Stimulated activated CD4-positive, alpha-beta T cell treated with anti-CD3 and anti-CD28 coated beads, Interleukin-12 subunit alpha, Interleukin-12 subunit beta, amount 100 ng/mL, for 48 hours (primary cell): ENCODE measurements at places on chromosomes 13 and 19.

- DNase-seq, result no peak
Observed at GRCh38 chr19:46892252-46893179, 31.7 kb downstream of the ARHGAP35 start.

DNA sequence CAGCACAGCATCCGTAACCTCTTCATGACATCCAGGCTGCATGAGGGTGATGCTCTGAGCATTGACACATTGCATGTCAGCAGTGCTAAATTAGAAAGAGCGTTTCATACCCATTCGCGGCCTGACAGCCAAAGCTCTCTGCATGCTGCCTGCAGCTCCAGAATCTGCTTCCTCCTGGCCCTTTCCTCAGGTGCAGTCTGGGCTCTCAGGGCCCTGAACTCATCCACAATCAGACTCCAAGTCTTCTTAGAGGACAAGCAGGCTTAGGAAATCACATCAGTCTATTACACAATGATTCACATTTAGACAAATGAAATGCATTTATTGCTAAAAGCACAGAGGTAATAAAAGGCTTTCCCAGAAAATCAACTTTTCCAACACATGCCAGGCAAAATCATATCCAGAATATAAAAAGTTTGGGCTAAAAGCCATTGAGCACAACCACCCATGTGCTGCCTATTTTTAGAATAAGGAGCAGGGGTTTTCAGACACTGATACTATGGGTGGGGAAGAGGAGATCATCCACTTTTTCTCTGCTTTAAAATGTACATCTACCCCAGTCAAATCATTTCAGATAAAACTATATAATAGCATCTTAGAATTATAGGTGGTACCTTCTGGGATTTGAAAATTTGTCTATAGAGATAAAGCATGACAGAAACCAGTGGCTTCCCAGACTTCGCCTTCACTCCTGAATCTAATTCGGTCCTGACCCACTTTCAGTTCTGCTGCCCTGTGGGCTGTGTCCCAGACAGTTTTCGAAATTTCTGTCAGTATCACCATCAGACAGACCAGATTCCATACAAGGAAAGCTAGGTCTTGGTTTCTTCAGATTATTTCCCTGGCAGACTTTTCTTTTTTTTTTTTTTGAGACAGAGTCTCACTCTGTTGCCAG is 109.3 kb downstream of the COL4A2 start:
- no peak for DNase-seq

DNA sequence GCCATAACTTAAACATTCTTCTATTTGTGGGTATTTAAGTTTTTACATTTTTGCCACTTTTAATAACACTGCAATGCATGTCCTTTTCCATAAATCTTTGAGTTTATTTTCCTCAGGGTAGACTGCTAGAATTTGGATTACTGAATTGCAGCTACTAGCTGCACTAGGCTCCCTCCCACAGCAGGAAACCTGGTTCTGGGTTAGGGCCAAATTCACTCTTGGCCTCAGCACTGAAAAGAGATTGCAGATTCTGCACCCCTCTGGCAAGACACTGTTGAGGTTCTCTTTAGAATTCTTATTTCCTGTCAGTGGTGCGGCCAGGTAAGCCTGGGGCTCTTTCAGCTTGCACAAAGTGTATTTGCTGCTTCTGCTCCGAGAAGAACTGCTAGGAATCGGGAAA is 155.7 kb downstream of the ENOX1 start:
- DNase-seq, result no peak

- DNase-seq, result no peak
Observed at GRCh38 chr13:58566176-58566575, 934.6 kb downstream of the PCDH17 start.

DNA sequence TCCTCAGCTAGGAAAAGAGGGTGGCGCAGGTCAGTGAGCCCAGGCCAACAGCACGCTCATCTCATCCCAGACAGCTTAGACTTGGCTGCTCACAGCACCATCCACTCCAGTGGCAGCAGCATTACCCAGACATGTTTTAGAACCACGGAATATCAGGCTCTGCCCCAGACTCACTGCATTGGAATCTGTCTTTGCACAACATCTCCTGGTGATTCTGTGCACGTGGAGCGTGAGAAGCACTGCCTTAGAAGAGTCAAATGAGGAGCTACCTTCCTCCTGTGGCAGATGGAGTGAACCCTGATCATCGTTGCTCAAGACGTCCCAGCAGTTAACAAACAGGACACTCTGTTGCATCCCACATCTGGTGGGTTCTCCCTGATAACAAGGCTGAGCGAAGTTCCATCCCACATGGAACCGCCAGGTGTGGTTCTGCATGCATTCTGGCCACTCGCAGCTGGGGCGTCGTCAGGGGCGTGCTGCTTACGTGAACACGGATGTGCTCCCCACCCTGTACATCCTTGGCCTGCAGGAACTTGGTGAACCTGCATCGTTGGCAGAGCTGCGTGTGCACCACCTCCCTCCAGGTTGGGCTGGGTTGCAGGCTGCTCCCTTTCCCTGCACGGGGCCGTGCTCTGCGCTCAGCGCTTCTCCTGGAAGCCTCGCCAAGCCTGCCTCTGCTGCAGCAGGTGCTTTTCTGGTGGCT is 25.2 kb upstream of the ATP11A start:
- no peak for DNase-seq

DNA sequence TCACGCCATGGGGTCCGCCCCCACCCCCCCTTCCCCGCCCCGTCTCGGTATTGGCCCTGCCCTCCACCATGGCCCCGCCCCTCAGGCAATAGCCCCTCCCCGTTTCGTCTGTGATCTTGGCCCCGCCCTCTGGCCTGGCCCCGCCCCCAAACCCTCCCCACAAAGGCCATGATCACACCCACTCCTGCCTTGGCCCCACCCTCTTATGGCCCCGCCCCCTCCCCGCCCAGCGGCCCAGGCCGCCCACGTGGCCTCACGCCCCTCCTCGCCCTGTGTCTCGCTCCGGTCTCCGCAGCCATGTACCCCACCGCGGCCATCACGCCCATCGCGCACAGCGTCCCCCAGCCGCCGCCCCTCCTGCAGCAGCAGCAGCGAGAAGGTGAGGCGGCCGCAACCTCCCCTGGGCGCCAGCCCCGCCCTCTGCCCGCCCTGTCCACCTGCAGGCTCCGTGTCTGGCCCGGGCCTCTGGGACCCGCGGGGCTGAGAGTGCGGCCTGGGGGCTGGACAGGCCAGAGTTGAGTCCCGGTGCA is 61.3 kb downstream of the CELF5 start:
- DNase-seq, result peak; percentile 57

DNA sequence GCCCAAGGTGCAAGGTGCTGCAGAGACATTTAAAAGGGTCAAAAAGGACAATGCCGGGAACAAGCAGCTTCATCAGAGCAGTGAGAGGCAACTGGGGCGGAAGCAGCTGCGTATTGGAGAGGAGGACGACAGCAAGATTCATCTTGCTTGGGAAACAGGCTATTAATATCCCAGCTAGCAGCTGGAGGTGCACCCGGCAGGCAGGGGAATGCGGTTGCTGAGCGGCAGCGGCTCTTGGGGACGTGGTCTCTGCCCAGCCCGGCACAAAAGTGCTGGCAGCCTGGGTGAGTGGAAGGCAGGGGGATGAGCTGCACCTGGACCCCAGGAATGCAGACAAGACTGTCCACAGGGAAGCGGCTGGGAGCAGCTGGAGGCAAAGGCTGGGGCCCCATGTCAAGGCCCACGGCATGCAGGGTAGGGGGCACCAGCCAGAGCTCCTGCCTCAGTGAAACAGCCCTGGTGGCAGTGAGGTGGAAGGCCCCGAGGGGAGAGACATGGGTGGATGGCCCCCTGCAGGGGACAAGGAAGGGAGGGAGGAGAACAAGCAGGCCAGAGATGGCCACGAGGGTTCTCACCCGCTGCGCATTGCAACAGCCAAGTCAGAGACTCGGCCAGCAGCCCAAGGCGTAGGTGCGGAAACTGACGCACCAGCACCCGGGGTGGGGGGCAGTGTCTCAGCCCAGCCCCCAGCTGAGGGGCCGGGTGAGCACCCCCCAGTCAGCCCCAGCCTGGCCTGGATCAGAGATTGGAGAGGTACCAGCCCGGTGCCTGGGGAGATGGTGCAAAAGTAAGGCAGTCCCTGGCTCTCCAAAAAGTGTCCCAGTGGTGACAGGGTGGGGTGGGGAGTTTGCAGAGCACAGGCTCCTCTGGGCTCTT is 34.4 kb downstream of the PEPD start:
- DNase-seq, result no peak

DNA sequence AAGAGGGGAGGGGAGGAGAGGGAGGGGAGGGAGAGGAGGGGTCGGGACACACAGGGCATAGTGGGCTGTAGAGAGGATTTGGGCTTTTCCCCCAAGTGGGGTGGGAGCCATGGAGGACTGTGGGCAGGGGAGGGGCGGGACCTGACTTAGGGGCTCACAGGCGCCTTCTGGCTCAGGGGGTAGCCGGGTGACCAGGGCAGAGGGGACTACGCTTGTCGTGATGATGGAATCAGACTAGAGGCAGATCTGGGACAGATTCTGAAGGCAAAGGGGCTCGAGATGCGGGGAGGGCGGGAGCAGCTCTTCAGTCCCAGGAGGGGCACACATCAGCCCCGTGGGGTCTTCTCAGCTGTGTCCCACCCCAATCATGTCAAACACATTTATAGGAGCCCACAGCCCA is 13.5 kb downstream of the NDUFA11 start:
- no peak for DNase-seq

- DNase-seq, result no peak
Observed at GRCh38 chr19:45173816-45174215, 4.2 kb downstream of the TRAPPC6A start.

DNA sequence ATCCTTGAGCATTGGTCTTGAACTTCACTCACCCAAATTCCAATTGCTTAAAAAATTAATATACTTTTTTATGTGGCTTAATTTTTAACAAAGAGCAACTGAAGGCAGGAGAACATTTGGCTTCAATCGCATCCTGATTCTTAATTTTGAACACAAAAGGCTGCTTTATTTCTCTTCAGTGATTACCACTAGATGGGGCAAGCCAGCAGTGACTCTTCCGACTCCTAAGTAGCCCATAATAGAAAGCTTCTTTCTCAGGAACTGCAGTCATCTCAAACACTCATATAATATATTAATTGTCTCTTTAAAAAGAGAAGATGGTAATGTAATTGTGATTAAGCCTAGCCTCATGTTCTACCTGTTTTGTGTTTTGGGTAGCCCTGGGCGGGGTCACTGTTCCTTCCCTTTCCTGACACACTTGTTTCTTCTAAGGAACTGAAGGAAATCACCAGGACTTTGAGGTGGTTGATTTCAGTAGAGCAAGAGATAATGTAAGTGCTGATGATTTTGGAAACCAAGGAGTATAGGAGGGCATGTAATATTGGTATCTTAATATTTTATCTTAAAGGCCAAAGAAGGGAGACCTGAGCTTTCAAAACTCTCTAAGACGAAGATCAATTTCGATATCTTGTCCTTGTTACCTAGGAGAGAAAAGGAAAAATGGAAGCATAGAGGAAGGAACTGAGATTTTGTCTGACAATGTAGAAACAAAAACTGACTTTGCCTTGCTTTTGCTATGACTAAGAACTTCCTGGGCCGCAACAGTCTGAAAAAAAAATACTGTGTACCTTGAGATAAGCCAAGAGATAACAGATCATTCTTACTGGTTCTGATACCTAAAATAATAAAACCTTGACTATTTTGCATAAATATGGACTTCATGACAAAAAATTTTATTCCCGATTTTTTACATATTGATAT is 73.1 kb downstream of the TNFSF13B start:
- DNase-seq, result no peak

- DNase-seq, result no peak
Observed at GRCh38 chr19:18214779-18215433, 11.1 kb upstream of the RAB3A start.

DNA sequence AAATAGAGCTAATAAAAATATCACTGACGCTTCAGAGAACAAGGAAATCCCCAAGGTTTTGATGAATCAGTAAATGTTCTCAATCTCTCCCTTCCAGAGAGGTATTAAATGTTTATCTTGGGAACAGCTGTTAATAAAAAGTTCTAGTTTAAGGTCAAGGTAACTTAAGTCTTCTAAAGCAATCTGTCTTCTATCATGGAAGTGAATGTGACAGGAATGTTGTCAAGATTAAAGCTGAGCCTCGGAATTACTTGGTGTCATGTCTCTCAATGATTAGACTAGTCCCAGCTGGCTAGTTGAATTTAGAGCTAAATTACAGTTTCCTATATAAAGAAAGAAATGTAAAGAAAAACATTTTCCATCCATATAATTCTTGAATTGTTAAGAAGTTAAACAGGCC is 23.4 kb downstream of the ESD start:
- DNase-seq, result no peak

- DNase-seq, result no peak
Observed at GRCh38 chr19:29971002-29971401, 29.0 kb downstream of the URI1 start.

- no peak for DNase-seq
Observed at GRCh38 chr19:39410017-39410830, 2.2 kb upstream of the PLEKHG2 start.

DNA sequence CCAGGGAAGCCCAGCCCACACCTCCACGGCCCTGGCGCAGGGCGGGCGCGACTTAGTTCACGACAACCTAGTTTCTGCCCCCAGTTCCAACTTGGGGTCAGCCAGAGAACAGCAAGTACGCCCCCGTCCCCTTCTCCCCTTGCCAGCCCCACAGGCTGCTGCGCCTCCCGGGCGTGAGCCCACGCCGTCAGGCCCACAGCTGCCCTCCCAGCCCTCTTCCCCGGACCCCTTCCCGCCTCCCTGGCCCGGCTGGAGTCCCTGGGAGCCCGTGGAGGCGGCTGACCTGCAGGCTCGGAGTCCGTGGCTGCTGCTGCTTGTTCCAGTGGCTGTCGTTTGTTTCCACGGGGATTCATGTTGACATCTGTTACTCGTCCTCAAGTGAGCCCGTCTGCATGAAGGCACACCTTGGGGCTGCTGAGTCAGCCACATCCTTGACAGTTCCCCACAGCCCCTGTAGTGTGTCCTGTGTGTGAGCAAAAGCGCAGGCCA is 86.0 kb downstream of the ATP11A start:
- no peak for DNase-seq

- no peak for DNase-seq
Observed at GRCh38 chr13:107192289-107192688, 624.4 kb upstream of the ARGLU1 start.

- no peak for DNase-seq
Observed at GRCh38 chr19:31908496-31909225, 436.7 kb upstream of the ZNF507 start.
